ENCODE measurements at places on chromosomes 1 and 21. TPM values are rescaled to one million over a fixed set of nuclear protein-coding genes. Genes with fewer than 3 reads are reported as not detected.

DNA sequence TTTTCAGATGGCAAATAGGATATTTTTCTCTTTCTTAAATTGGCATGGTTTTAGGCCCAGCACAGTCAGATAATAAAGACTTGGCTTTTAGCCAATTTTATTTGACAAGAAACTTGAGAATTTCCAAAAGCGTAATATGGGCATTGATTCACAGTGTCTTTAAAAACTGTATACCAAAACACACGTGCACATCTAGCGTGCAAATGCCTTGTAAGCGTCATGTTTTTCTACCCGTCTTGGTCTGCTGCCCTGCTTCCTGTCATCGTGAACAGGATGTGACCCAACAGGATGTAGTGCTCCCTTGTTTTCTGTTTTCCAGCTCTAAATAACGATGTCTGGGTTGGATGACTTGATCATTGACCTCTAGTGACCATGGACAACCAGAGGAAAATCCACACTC is 24.7 kb upstream of the SLC44A3 start:
- no peak for DNase-seq

- DNase-seq = peak; percentile 65
These were observed 2.1 kb downstream of the ADGRL2 start for GRCh38 chr1:81802707-81803430.

CSMD2 gene
- total RNA-seq = 6.3 TPM

GRCh38 chr1:149848340-149849110 is 50.8 kb upstream of the BOLA1 start:
- no peak for DNase-seq

DNA sequence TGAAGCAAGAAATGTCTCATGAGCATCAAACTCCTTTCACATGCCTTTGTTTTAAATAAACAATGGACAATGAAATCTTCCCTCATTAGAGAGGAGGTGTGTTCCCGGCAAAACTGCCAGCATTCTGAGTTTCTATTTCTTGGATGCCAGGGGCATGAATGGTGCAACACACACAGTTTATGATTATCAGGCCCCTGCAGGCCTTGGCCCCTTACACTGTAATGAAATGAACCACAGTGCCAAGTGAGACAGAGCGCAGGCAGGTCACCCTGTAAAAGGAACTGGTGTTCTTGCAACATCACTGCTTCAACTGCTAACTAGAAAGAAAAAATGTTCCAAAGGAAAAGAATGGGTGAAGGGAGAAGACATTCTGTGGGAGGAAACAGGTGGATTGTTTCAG is 3.8 kb upstream of the PIGC start:
- no peak for DNase-seq

MTARC1 gene
- total RNA-seq = 28.6 TPM

DNA sequence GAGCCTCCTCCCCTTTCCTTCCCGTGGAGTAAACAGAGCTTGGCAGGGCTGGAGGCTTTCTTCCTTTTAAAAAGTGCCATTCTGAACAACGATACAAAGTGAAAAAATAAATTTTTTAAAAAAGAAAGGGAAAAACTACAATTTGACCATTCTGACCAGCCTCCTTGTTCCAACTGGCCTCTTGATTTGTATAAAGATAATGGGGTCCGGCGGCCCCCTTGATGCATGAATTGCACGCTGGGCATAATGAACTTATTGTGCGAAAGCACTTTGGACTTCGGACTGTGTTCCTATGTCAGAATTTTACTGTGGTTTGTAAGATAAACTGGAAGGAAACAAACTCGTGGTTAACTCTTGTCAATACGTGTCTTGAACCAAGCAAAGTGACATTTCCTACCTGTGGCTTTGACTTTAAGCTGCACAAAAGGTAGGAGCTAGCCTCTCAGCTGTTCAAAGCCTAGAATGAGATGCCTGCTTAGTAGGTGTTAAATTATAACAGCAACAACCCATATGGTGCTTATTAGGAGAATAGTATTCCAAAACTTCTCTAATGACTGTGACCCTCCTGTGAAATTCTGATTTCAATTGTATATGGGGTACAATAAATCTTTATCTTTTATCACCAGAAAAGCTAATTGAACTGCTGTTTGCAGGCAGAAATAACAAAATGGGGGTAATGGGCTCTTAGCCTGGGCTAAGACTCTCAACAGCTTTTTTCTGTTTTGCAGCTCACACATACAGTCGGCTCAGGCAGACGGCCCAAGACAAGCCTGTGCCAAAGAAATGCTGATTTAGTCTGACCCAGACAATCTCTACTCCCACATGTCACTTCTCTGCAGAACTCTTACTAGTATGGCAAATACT is 9.3 kb downstream of the IRF2BP2 start:
- DNase-seq = no peak

DNA sequence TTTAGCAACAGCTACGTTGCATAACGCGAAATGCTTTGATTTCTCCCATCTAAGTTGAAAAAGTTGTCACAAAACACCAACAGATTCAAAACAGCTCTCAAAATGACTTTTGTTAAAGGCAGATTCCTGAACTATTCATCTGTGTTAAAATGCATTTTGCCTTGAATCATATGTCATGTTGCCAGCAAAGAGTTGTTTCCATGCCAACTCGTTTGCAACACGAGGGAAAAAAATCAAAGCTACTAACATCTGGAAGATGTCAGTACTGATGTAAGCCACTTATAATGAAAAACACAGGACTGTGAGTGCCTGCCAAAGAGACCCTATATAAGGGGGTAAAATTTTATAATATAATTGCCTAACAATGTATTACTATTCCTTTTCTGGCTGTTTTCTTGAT is 182.7 kb upstream of the PTBP2 start:
- DNase-seq = no peak

GRCh38 chr1:231507476-231508355 is 20.8 kb upstream of the TSNAX start:
- DNase-seq = no peak

GRCh38 chr1:32939655-32940371 is 24.8 kb downstream of the RNF19B start:
- DNase-seq = no peak

DNA sequence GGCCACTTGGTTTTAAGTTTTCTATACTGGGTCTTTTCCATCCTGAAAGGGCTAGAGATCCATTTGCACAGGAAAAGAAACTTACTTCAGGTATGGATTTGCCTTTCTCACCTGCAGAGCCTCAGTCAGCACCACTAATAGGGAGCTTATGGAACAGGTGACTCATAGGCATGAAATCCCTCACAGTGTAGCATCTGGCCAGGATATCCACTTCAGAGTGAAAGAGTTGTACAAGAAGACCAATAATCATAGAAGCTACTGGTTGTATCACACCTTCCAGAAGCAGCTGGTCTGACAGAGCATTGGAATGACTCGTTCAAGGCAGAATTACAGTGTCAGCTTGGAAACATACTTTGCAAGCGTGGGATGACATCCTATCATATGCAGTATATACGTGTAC is 26.3 kb upstream of the SYT14 start:
- no peak for DNase-seq

DNA sequence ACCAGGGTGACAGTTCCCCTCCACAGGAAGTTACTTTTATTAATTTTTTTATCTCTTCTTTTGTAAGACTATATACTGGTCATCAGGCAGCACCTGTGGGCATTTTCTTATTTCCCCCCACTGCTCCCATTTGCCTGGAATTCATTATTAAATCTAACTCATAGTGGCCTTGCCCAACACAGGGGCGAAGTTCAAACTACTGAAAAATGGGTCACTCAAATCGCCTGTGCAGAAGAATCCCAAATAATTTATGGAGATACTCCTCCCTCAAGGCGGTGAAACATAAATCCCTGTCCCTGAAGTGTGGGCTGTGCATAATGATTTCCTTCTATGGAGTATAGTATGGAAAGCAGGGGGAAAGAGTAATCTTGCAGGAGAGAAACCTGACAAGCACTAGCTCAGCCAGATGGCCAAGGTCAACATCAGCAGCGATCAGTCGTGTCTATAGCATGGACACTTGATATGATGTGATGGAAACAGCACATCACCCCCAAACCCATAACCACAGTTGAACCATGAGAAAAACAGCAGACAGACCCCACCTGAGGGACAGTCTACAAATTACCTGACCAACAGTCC is 7.9 kb downstream of the CAMK2N1 start:
- no peak for DNase-seq

UTS2 gene
- 0.35 TPM for total RNA-seq

- no peak for DNase-seq
These were observed 10.4 kb upstream of the CDK18 start for GRCh38 chr1:205494115-205494514.

DNA sequence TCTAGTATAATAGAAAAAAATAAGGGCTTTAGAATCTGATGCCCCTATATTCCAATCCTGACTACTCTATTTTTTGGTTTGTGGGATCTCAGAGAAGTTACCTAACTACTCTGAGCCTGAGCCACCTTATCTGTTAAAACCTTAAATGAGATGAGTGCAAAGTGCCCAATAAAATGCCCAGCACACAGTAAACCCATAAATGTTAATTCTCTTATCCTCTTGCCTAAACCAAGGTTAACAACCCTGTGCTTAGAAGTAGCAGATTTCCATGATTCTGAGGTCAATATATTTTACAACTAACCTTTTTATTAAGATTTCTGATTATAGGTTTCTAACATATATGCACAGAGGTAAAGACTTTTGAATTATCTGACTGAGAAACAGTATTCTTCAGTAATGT is 35.8 kb downstream of the DOCK7 start:
- DNase-seq = no peak

- DNase-seq = peak; percentile 23
These were observed 45.6 kb upstream of the CLIC4 start for GRCh38 chr1:24699628-24700027.

TMEM125 gene
- total RNA-seq = 13.0 TPM

- peak; percentile 85 for DNase-seq
These were observed 520 bp downstream of the TMEM201 start for GRCh38 chr1:9589144-9589718.

GRCh38 chr21:15445327-15445726 is 284.5 kb upstream of the USP25 start:
- DNase-seq = peak; percentile 39

DNA sequence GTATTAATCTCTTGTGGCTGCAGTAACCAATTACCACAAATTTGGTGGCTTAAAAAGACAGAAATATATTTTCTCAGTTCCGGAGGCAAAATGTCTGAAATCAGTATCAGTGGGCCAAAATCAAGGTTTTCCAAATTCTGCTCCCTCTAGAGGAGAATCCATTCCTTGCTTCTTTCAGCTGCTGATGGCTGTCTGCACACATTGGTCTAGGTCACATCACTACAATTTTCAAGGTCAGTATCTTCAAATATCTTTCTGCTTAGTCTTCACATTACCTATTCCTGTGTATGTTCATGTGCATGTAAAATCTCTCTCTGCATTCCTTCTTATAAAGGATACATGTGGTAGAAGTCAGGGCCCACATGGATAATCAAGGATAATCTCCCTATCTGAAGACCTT is 999.4 kb downstream of the KCNT2 start:
- DNase-seq = peak; percentile 5

Data from H7 (cell line).